ENCODE measurements at places on chromosomes 6 and 20. TPM values are rescaled to one million over a fixed set of nuclear protein-coding genes. Genes with fewer than 3 reads are reported as not detected.

DNA sequence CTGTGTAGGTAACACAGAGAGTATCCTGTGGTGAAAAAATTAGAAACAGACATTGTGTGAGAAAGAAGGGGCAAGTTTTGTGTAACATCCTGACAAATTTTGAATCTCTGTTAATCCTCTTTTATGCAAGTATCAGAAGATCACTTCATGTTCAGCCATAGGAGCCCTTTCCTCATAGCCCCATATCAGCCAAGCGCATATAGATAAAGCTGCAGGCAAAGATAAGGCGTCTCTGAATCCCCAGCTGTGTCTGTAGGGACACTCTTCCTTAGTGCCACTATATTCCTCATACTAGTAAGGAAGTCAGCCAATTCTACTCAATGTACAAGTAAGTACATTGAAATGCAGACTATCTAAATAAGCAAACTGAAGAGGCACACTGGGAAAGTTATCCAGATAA is 22.3 kb downstream of the HTR1E start:
- H3K4me3 ChIP-seq = no peak overlapping the region
- no peak for DNase-seq
- H3K36me3 ChIP-seq = no peaks in the 10 kb centered on the region
- H3K4me1 ChIP-seq = no peaks in the 10 kb centered on the region
- no peaks in the 10 kb centered on the region for H3K27me3 ChIP-seq

- H3K4me3 ChIP-seq = no peak overlapping the region
- H3K36me3 ChIP-seq = no peaks in the 10 kb centered on the region
- no peak for DNase-seq
- no peak overlapping the region for H3K27ac ChIP-seq
These were observed 36.3 kb downstream of the MCUR1 start for GRCh38 chr6:13778028-13778427.

SAYSD1 gene
- 11.3 TPM for total RNA-seq

RBPJL gene
- not detected for total RNA-seq

ADGB gene
- not detected for total RNA-seq
